ENCODE measurements at places on chromosomes 6 and 20. TPM values are rescaled to one million over a fixed set of nuclear protein-coding genes. Genes with fewer than 3 reads are reported as not detected.

Gene NRN1
- total RNA-seq: 28.7 TPM

Gene TSBP1
- not detected for total RNA-seq

Gene HLA-DOB
- total RNA-seq: not detected

Gene RGS17
- 0.65 TPM for total RNA-seq

Gene IL20RA
- total RNA-seq: 1.0 TPM

Gene PCSK2
- not detected for total RNA-seq

Gene RRBP1
- 85.2 TPM for total RNA-seq

Gene C4A
- 1.5 TPM for total RNA-seq

Gene SCRT2
- total RNA-seq: not detected

Gene DSE
- 20.0 TPM for total RNA-seq

Gene RAD21L1
- not detected for total RNA-seq

Gene ARMC2
- 0.65 TPM for total RNA-seq

Gene PRDM13
- total RNA-seq: not detected

Gene COL9A3
- 0.32 TPM for total RNA-seq

Gene FAM50B
- total RNA-seq: 8.7 TPM

Gene PNLDC1
- 1.3 TPM for total RNA-seq

Gene SLC24A3
- total RNA-seq: 0.16 TPM

Gene TP53INP2
- 5.3 TPM for total RNA-seq
